NCI-H1417 treated with DMSO at 0.1 percent for 48 hours (cell line): ENCODE measurements at places on chromosomes 2 and 18.

- DNase-seq: no peak
Observed at GRCh38 chr2:105768961-105769452, 24.3 kb downstream of the NCK2 start.

- no peak for DNase-seq
Observed at GRCh38 chr18:48171490-48172188, 237.5 kb downstream of the ZBTB7C start.

DNA sequence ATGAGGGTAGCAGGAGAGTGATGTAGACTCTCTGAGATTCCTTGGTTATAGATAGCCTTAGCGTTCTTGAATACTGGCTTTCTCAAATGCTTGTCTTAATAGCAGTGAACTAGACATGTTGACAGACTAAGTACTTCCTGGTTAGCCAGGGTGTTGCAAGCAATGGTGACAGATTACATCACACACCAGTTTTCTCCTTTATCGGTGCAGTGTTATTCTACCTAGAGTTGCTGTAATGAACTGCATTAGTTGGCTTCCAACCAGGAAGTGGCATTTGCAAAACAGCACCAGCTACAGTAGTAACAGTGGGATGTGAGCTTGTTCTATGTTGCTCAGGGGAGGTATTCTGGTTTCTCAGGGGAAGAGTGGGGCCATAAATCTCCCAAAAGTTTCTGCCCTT lies 582.2 kb upstream of the DDX18 start:
- no peak for DNase-seq

DNA sequence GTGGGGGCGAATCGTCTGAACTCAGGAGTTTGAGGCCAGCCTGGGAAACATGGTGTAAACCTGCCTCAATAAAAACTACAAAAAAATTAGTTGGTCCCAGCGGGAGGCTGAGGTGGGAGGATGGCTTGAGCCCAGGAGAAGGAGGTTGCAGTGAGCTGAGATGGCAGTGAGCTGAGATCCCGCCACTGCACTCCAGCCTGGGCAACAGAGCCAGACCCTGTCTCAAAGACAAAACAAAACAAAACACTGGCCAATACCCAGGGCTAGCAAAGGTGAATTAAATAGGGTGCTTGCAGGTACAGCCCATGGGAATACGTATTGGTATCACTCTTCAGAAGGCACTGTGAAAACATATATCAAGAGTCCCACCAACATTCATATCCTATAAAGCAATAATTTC lies 7.0 kb downstream of the ITSN2 start:
- DNase-seq: no peak

GRCh38 chr2:44107974-44108373 lies 60.7 kb upstream of the PPM1B start:
- no peak for DNase-seq

GRCh38 chr2:101038455-101039255 lies 36.6 kb downstream of the RPL31 start:
- no peak for DNase-seq

GRCh38 chr2:174682007-174682577 lies 82.2 kb downstream of the CHRNA1 start:
- no peak for DNase-seq

DNA sequence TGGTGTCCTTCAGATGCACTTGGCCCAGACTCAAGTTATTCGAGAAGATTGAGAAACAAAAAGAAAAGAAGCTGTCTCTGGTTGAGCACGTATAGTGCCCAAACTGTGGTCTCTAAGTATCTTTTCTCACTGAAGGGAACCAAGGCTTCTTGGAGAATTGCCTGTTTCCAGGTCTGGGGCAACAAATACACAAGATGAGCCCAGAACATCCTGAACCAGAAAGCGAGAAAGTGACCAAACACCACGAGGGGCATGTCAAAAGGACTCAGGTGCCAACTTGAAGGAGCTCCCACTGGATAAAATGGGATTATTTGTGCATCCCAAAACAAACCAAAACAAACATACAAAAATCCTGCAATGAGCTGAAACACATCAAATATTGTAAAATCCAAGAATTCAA lies 13.6 kb upstream of the ATOH8 start:
- no peak for DNase-seq

DNA sequence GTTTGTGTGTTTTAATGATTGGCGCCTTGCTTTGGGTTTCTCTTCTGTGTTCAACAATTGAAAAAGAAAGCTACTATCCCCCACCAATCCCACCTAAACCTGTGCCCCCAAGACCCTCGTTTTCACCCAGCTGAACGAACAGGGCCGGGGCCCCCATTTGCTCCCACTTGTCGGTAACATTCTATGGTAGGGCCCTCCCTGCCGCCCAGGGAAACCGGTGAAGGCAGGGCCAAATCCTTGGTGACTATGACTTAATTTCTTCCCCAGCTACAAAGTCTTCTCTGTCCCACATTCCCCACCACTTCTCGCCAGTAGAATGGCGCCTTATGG lies 598 bp upstream of the SNRNP200 start:
- no peak for DNase-seq

DNA sequence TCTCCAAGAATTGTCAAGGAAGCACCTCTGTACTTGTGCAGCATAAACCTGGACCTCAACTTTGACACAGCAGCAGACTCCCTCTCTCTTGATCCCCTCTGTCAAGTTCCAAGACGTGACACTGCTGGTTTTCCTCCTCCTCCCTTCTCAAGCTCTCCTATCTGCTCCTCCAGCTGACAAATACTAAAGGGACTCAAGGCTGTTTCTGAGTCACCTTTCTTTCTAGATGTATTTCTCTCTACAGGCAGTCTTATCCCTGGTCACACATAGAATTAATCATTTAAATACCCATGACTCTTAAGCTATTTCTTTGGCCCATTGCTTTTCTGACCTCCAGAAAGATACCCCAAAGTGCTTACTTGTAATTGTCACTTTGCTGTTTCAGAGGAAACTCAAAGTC lies 53.5 kb downstream of the SEPTIN10 start:
- DNase-seq: no peak

DNA sequence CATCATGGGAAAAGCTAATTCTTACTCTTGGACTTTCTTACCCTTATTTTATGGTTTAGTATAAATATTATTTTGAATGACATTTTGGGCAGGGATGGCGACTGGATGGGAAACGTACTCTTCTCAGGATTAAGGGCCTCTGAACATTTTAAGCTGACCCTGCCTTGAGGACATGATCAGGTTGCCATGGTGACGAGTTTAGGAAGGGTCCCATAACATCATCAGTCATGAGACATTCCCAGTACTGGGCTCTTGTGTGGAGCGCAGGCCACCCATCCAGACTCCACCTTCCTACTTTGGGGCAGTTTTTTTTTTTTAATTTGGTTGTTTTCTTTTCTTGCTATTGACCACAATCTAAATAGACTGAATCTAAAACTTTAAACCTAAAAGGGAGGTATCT lies 40.7 kb downstream of the KCNE4 start:
- no peak for DNase-seq

GRCh38 chr2:71500426-71501079 lies 47.2 kb downstream of the DYSF start:
- DNase-seq: no peak

DNA sequence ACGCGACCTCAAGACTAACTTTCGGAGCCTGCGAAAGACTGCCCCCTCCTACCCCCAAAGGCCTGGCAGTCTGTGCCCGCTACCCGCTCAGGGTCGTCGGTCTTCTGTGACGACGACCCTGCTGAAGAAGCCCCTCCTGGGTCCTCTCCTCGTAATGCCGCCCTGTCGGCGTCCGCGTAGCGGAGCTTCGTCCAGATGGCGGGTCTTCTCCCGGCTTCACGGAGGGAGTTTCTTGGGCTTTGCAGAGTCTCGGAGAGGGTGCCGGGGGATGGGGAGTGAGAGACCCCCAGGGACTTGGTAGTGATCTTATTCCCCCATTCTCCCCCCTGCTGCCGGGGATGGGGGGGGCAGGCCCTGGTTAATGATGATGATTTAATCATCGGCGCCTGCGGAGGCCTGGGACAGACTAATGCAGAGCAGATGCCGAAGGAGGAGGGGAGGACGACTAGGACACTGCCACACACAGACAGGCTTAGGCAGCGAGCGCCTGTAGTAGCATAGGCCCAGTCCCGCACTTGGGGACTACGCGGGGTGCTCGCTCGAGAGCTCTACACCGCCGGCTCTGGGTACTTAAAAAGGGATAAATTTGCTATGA lies 528 bp upstream of the PCGF1 start:
- no peak for DNase-seq

DNA sequence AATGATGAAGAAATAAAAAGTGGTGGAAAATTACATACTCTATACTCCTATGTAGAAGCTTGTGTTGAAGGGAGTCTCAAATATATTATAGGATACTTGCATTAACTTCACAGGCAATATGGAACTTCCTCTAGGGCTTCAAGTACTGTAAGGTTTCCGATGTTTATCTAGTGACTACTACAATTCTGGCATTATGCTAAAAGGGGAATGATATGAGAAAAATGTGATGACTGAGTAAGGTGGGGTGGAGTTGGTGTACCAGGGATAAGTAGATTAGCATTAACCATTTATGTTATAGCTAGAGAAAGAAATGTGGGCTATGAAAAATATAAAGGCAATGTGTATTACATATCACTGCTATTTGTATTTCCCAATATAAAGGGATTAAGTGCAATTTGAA lies 229.5 kb downstream of the DCC start:
- DNase-seq: no peak

DNA sequence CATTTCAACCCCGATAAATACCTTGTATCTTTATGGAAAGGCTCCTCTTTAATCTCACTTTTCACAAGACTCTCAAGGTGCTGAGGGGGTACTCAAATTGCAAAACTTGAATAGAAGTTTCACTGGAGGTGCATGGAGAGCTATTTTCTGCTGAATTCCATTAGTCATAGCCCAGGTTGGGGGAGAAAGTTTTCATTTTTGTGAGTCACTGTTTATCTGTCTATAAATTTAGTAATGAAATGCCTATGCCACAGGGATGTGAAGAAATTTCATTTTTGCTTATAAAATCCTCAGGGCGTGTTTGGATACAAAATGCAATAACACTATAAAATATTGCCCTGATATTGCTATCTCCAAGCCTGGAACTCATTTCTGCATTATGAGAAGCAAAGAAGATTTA lies 346.3 kb downstream of the LRATD1 start:
- no peak for DNase-seq

DNA sequence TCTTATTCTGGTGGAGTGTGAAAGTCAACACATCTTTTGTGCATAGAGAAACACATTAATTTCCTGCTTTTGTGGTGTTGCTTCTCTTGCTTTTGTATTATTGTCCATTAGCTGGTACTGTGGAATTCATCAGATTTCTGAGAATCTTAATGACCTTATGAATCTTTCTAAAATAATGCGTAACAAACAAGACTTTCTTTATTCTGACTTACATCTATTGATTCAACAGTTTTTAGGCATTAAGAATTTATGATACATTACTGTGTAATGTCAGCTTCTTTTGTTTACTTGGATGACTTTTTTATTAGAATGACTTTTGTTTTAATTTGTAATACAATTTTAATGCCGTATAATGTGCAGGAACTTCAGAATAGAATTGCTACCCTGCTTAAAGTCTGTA lies 43.4 kb downstream of the RAB10 start:
- DNase-seq: no peak

DNA sequence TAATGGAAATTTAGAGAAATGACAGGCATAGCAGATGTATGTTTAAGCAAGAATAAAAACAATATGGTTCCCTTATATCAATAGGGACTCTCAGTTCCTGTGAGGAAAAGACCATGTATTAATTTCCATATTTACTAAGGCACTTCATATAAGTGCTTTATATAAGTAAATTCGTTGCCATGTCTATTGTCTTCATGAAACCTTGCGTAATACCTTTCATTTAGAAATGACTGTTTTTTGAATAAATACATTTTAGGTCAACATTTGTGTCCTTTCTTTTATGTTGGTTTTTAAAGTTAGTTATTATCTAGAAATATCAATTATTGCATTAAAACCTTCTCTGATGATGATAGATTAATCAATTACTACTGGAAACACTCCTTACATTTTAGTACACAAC lies 83.3 kb downstream of the KCNS3 start:
- no peak for DNase-seq

DNA sequence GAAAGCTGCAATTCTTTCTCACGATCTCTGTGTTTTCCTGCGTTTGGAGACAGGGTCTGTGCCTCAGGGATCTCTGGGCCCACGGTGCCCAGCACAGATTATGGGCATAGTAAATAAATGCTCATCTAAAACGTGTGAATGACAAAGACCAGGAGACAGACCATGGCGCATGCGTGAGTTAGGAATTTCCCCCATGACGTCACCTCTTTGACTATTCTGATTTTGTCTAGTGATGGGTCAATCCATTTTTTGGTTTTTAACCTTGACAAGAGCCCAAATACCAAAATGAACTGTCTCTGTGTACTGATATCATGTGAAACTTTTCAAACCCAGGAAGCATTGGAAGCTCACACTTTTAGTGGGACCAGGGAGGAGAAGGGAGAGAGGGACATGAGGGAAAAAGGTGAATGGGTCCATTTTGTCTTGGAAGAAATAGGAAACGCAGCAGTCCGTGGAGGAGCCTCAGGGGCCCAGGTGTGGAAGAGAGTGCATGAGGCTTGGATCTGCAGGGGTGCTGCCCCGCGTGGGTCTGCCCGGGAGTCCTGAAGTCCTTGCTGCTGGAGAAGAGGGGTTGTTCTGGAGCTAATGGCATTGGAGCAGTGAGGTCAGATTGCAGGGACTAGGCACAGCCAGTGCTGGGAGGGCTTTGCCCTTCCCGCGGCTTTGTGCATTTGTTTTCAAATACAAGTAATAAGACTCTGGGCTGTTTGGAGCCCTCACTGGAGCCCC lies 172.2 kb downstream of the ASB1 start:
- no peak for DNase-seq

GRCh38 chr18:34820360-34821065 lies 110.4 kb downstream of the DTNA start:
- no peak for DNase-seq

GRCh38 chr2:30145826-30146336 lies 926 bp upstream of the YPEL5 start:
- DNase-seq: no peak

GRCh38 chr2:119251652-119252051 lies 28.0 kb downstream of the STEAP3 start:
- no peak for DNase-seq

GRCh38 chr2:114405247-114406116 lies 37.0 kb upstream of the DPP10 start:
- DNase-seq: no peak

DNA sequence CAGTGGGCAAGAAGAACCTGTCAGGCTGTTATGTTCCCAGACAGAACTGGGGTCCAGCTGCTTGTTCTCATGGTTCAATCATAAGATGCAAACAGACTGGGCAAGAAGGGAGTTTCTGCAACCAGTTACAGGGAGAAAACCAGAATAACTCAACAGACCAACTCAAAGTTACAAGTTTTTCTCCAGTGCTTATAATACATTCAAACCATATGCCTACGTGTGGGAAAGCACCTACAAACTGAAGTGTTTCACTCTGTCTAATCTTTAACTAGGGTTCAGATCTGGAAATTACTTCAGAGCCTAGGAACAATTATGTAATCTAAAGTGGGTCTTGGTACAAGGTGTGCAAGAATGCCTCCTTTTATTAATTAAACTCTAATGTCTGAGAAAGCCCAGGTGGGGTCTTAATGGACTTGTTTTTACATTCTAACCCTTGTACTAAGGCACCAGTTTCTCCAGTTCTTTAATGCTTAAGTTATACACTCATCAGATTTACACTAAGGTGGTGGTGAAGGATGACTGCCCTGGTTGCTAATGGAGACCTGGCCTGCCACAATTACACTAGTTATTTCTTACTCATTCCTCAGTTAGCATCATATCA lies 951.9 kb downstream of the TSN start:
- no peak for DNase-seq

GRCh38 chr2:208671284-208671683 lies 264.7 kb downstream of the PTH2R start:
- peak; percentile 13 for DNase-seq
